GM23338 (cell line): ENCODE measurements at places on chromosomes 5 and 9.

- H3K4me1 ChIP-seq: no peaks in the 10 kb centered on the region
- H3K36me3 ChIP-seq: no peaks in the 10 kb centered on the region; the same call in 1 of the 2 replicates
- no peaks in the 10 kb centered on the region for H3K27me3 ChIP-seq
- no peak overlapping the region for H3K27ac ChIP-seq
- H3K4me3 ChIP-seq: no peak overlapping the region
These were observed 235.9 kb downstream of the FER start for GRCh38 chr5:108983461-108984092.

DNA sequence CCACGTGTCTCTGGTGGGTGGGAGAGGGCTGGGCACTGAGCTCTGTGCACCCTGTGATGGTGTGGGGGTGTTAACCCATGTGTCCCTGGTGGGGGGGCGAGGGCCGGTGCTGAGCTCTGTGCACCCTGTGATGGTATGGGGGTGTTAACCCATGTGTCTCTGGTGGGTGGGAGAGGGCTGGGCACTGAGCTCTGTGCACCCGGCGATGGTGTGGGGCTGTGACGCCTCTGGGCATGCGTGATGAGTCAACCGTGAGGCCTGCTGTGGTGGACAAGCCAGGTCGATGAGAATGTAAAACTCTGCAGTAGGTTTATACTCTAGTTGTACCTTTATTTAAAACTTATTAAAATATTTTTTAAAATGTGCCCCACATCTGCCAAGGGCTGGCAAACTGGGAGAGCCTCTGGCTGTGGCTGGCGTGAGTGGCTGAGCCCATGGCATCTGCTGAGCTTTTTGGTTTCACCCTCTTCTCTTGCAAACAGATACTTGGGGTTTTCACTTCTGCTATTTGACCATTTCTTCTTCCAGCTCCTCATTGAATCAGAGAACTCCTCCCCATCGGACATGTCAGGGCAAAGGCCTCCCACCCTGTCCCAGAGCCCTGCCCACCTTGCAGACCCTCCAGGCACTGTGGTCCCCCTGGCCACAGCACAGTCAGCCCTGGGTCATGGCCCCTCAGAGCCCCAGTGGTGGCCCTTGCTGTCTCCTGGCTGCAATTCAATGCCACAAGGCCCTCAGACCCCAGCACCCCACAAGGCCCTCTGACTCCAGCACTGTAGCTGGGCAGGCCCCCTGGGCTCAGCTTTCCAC lies 18.5 kb upstream of the EXOC3 start:
- DNase-seq: no peak
- H3K4me1 ChIP-seq: no peaks in the 10 kb centered on the region
- no peak overlapping the region for H3K4me3 ChIP-seq
- H3K27ac ChIP-seq: no peak overlapping the region
- H3K36me3 ChIP-seq: no peaks in the 10 kb centered on the region
- no peaks in the 10 kb centered on the region for H3K27me3 ChIP-seq

DNA sequence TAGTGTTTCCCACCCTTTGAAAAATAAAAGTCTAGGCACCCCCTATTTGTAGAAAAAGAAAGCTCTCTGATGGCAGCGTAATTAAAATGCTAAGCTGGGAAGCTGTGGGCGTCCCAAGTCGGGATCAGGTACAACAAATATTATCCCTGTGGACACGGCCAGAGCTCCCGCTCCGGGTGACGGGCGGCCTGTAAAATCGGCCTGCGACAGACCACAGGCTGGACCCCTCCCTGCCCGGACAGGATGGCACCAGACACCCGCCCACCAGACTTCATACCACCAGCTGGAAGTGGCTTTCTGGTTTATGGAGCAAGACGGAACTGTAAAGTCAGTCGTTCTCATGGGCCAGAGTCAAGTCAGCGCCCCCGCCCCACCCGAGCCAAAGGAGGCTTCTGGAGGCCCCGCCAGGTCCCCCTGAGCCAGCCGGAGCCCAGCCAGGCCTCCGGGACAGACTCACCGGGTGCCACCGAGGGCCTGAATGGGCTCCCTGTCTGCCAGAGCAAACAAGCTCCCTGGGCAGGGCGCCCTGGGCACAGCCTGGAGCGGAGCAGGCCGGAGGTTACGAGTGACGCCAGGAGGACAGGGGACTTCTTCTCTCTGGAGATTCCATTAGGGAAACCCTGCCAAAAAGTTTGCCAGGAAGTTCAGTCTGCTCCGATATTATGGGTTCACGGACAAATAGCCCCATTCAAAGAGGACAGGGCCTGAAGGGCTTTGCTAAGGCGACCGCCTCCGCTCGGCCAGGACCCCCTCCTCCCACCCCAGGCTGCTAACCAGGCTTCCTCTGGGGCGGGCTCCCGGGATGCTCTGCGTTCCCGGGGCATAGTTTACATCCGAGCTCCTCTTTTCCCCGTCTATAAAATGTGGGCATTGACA lies 173.7 kb downstream of the ERCC6L2 start:
- H3K27ac ChIP-seq: no peak overlapping the region
- H3K36me3 ChIP-seq: no peaks in the 10 kb centered on the region
- H3K4me1 ChIP-seq: peaks cover 23% of the 10 kb centered on the region
- DNase-seq: no peak
- H3K4me3 ChIP-seq: no peak overlapping the region
- H3K27me3 ChIP-seq: no peaks in the 10 kb centered on the region

DNA sequence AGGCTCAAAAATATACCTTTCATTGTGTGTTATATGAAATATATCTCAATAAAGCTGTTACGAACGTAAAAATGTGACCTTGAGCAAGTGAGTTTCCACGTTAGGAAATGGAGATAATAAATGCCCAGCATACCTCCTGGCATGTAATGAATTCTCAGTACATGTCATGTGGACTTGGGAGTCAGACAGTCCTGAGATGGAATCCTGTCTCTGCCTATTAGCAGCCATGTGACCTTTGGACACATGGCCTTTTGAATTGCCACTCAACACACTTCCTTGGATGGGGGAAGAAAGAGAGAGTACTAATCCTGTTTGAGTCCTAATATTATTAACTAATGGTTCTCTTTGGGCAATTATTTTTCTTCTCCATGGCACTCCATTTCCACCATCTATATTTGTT lies 25.7 kb downstream of the TRIM32 start:
- H3K27ac ChIP-seq: no peak overlapping the region
- no peak for DNase-seq
- H3K4me1 ChIP-seq: peaks cover 10% of the 10 kb centered on the region
- H3K27me3 ChIP-seq: no peaks in the 10 kb centered on the region
- no peak overlapping the region for H3K4me3 ChIP-seq

DNA sequence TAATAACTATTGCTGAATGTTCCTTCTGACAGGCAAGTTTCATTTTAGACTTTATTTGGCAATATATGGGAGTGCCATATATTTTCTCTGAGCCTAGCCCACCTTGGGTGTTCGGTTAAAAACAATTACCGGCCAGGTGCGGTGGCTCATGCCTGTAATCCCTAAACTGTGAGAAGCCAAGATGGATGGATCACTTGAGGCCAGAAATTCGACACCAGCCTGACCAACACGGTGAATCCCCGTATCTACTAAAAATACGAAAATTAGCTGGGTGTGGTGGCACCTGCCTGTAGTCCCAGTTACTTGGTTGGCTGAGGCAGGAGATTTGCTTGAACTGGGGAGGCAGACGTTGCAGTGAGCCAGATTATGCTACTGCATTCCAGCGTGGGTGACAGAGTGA lies 47.9 kb downstream of the TNFSF15 start:
- H3K4me3 ChIP-seq: no peak overlapping the region
- H3K36me3 ChIP-seq: no peaks in the 10 kb centered on the region
- H3K27ac ChIP-seq: no peak overlapping the region

GRCh38 chr5:15604986-15605385 lies 105.0 kb downstream of the FBXL7 start:
- H3K4me1 ChIP-seq: peaks cover 18% of the 10 kb centered on the region
- no peak for DNase-seq
- H3K36me3 ChIP-seq: peaks cover 4% of the 10 kb centered on the region; the same call in 1 of the 2 replicates
- H3K27ac ChIP-seq: no peak overlapping the region

- DNase-seq: no peak
- no peak overlapping the region for H3K27ac ChIP-seq
- no peaks in the 10 kb centered on the region for H3K27me3 ChIP-seq
- H3K4me1 ChIP-seq: no peaks in the 10 kb centered on the region
- no peaks in the 10 kb centered on the region for H3K36me3 ChIP-seq
- H3K4me3 ChIP-seq: no peak overlapping the region
These were observed 41.4 kb downstream of the CDC42SE2 start for GRCh38 chr5:131305138-131305689.

- no peak overlapping the region for H3K27ac ChIP-seq
- no peaks in the 10 kb centered on the region for H3K36me3 ChIP-seq
- no peak overlapping the region for H3K4me3 ChIP-seq
- no peaks in the 10 kb centered on the region for H3K27me3 ChIP-seq
- DNase-seq: no peak
- no peaks in the 10 kb centered on the region for H3K4me1 ChIP-seq
These were observed 355.4 kb upstream of the PDE4D start for GRCh38 chr5:60248901-60249300.

DNA sequence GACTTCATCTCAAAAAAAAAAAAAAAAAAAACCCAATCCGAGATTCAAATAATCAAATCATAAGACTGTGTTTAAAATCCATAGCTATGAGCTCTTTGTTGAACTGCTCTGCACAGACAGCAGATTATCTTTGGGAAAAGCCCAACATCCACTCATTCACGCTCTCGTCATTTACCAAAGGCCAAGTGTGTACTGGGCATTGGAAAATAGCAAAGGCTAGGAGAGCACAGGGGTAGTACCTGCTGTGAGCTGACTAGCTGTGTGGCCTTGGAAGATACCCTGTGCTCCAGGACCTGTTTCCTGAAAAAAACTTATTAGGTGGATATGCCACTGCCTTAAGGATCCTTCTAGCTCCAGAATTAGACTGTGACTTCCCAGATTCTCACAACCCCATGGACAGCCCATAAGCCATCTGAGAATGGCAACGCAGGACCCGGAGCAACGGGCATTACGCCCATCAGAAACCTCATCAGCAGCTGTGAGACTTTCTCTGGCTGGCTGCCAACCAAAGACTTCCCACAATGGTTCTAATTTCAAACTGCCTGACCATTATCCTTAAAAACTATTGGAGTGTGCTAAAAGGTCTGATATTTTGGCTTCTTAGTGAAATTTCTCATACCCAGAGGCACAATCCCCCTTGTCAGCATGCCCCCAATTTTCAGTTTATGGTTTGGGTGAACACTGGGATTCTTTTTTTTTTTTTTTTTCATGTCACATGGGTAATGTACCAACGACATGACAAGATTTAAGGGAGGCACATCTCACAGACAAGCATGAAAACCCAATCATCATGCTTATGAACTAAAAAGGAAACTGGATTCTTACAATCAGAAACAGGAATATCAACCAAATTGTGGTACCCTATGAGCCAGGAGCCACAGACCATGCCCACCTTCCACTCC lies 16.8 kb downstream of the SERINC5 start:
- peaks cover 47% of the 10 kb centered on the region for H3K4me1 ChIP-seq
- peaks cover 15% of the 10 kb centered on the region for H3K36me3 ChIP-seq
- no peak for DNase-seq
- peak overlapping the region; percentile 81 for H3K27ac ChIP-seq
- no peak overlapping the region for H3K4me3 ChIP-seq

DNA sequence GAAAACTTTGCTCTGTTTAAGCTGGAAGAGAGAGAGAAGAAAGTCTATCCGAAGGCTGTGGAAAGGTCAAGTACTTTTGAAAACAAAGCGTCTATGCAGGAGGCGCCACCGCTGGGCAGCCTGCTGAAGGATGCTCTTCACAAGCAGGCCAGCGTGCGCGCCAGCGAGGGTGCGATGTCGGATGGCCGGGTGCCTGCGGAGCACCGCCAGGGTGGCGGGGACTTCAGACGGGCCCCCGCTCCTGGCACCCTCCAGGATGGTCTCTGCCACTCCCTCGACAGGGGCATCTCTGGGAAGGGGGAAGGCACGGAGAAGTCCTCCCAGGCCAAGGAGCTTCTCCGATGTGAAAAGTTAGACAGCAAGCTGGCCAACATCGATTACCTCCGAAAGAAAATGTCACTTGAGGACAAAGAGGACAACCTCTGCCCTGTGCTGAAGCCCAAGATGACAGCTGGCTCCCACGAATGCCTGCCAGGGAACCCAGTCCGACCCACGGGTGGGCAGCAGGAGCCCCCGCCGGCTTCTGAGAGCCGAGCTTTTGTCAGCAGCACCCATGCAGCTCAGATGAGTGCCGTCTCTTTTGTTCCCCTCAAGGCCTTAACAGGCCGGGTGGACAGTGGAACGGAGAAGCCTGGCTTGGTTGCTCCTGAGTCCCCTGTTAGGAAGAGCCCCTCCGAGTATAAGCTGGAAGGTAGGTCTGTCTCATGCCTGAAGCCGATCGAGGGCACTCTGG lies 32.6 kb downstream of the CD180 start:
- no peak for DNase-seq
- H3K4me1 ChIP-seq: no peaks in the 10 kb centered on the region
- no peaks in the 10 kb centered on the region for H3K36me3 ChIP-seq
- H3K4me3 ChIP-seq: no peak overlapping the region
- H3K27ac ChIP-seq: no peak overlapping the region
- H3K27me3 ChIP-seq: no peaks in the 10 kb centered on the region

- no peaks in the 10 kb centered on the region for H3K27me3 ChIP-seq
- DNase-seq: no peak
- no peaks in the 10 kb centered on the region; the same call in 1 of the 2 replicates for H3K36me3 ChIP-seq
- H3K27ac ChIP-seq: no peak overlapping the region
- H3K4me1 ChIP-seq: no peaks in the 10 kb centered on the region
These were observed 377.7 kb downstream of the DMRT2 start for GRCh38 chr9:1427875-1428274.

GRCh38 chr5:138912093-138912492 lies 37.0 kb upstream of the LRRTM2 start:
- DNase-seq: no peak
- no peaks in the 10 kb centered on the region for H3K4me1 ChIP-seq
- H3K27ac ChIP-seq: no peak overlapping the region
- H3K27me3 ChIP-seq: no peaks in the 10 kb centered on the region

GRCh38 chr5:10701567-10702039 lies 59.4 kb downstream of the DAP start:
- H3K36me3 ChIP-seq: no peaks in the 10 kb centered on the region
- peaks cover 22% of the 10 kb centered on the region for H3K4me1 ChIP-seq
- peak; percentile 81 for DNase-seq
- H3K27ac ChIP-seq: no peak overlapping the region

- H3K36me3 ChIP-seq: no peaks in the 10 kb centered on the region
- H3K27ac ChIP-seq: no peak overlapping the region
- no peaks in the 10 kb centered on the region for H3K27me3 ChIP-seq
These were observed 386.4 kb upstream of the SEMA6A start for GRCh38 chr5:116961021-116961420.
